ENCODE measurements at places on chromosomes 5 and 9.

DNA sequence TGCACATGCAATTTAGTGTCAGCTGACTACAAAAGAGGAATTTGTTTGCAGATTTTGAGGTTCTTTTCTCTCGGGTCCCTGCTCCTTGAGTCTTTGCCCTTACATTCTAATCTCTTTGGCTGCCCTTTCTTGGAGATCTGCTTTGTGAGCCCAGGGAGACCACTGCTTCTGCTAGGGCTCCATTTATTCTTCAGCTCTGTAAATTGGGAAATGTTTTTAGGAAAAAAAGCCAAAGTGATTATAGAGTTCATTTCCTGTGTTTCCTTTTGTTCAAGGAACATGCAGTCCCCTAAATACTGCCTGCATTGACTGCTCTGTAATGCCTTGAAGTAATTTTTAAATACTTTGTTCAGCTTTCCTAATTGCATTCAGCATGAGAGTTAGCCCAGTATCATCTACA is 197.4 kb downstream of the CSNK1G3 start:
- no peak for DNase-seq

DNA sequence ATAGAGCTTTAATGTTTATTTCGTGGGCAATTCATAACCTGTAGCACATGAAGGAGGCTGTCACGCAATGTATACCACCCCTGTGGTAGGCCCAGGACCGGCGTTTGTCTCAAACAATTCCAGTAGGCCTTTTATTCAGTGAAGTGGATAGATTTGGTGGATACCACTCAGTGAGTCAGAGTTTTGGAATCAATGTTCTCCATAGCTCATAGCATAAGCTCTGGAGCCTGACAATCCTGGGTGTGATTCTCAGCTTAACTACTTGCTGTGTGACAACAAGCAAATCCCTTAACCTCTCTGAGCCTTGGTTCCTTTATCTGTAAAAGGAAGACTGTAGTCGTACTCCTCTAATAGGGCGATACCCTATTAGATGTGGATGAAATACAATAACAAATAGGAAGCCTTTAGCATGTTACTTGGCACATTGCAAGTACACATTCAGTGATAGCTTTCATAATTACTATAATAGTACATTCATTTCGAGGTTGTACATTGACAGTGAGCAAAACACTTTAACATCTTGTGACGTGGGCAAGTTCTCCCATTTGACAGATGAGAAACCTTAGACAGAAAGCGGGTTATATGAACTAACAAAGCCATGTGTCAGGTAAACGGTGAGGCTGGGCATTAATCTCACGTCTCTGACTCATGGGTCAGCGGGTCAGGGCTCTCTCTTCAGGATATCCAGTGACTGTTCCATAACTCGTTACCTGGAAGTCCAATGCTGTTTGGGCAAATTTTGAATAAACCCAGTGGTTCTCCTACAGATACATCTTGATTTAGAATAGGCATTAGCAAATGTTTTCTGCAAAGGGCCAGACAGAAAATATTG is 130.8 kb downstream of the C9orf152 start:
- DNase-seq = no peak

DNA sequence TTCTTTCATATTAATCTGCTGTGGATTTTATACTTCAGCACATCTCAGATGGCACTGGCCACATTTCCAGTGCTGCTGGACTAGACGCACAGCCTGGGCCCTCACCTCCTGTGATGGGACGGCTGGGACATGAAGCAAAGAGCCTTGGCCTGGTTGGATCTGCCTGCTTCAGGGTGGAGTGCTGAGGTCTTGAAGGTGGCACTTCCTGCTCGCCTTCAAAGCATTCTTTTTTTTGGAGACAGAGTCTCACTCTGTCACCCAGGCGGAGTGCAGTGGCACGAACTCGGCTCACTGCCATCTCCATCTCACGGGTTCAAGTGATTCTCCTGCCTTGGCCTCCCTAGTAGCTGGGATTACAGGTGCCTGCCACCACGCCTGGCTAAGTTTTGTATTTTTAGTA is 73.1 kb downstream of the RAPGEF1 start:
- DNase-seq = no peak

DNA sequence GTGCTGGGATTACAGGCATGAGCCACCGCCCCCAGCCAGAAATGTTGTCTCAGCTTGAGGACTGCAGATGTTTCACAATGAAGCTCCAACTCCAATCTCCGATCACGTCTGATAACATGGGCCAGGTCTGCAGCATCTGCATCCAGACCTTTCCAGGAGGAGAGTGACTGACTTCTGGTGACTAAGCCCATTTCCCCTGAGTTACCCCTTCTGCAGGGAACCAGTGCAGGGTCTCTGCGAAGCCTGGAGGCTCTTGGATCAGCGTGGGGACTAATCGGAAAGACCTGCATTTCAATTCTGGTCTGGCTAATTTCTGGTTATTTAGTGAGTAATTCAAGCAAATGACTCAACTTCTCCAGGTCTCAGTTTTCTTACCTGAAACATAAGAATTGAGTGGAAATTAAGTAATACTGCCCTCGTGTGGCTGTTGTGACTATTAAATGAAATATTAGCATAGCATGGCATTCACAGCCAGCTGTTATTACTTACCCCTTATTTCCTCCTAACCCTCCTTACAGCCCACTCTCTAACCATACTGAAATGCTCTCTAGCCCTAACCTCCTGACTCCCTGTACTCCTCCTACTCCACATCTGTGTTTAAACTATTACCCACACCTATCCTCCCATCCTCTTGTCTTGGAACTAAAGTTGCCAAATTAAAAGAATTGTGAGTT is 2.2 kb upstream of the GNPDA1 start:
- peak; percentile 35 for DNase-seq

- DNase-seq = no peak
These were observed 16.7 kb upstream of the COMMD10 start for GRCh38 chr5:116068028-116068632.

GRCh38 chr9:122370303-122370702 is 521 bp upstream of the PTGS1 start:
- no peak for DNase-seq

DNA sequence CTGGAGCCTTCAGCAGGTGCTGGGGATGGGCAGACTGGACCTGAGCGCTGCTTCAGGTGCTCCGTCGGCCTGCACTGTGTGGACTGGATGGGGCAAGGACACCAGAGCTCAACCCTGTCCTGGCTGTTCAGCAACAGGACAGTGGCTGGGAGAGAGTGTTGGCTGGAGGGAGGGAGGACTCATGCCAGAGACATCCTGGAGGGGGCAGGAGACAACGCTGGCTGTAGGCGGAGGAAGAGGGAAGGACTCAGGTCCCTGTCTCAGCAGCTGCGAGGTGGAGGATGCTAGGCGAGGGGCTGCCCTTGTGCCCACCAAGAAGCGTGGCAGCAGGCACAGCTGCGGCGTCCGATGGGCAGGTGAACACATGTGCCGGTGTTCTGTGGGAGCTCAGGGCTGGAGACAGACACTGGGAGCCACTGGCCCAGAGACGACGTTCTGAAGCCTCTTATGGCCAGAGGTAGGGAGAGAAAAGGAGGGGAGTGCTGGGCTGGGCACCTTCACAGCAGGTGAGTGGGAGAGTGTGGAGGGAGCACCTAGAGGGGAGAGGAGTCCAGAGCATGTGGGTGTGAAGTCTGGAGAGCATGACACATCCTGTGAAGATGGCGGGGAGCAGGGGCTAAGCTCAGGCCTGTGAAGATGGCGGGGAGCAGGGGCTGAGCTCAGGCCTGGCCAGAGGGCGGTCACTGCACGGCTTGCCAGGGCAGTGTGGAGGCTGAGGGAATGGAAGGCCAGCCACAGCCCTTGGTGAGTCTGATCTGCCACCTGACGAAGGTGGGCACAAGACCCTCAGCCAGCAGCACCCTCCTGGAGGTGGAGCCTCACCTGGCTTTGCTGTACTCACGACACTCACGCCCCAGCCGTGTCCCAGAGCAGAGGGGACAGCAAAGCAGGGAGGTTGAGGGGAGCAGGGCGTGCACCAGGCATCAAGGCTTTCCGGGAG is 79.1 kb upstream of the FCN1 start:
- DNase-seq = no peak

DNA sequence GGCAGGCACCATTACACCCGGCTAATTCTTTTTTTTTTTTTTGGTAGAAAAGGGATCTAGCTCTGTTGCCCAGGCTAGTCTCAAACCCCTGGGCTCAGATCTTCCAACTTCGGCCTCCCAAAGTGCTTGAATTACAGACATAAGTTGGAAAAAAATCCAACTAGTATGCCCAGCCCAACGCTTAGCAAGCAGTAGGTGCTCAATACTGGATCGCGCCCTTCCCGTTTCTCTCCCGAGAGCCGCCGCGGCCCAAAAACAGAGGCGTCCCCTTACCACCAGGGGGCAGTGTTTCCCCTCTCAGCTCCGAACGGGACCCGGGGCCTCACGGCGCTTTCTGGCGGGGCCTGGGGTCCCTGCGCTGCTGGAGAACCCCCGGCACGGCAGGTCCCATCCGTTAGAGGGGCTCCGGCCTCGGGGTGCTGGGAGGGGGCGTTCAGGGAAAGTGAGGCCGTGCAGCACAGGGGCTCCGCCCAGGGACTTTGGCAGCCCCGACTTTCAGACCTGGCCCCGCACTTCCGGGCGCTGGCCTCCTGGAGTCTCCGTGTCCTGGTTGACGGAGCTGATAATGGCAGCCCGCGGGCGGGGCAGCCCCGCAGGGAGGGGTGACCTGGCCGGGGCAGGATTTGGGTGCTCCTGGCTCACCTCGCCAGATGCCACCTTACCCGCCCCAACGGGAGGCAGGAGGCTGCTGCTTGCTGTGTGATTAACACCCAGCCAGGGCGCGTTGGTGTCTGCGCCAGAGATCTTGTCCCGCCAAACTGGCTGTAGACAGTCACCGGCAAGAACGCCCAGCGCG is 15.2 kb downstream of the PTGES start:
- DNase-seq = peak; percentile 86

GRCh38 chr9:23412458-23412857 is 413.6 kb downstream of the ELAVL2 start:
- DNase-seq = no peak

GRCh38 chr5:154464438-154464837 is 13.6 kb downstream of the HAND1 start:
- DNase-seq = no peak

DNA sequence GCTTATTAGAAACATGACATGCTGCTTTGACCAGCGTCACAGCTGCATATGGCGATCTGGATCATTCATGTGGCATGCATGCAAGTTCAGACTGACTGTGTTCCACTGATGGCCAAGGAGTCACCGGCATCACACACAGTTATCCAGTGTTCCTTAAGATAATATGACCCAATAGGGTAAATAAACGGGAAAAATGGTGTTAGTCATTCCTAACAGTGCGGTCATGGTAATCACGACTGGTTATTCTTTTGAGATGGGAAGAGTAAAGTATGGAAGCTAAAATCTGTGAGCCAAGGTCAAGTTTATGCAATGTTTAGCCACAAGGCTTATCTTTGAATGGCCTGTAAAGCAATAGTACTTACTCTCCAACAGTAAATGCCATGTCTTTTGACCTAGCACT is 29.3 kb upstream of the LVRN start:
- DNase-seq = no peak

DNA sequence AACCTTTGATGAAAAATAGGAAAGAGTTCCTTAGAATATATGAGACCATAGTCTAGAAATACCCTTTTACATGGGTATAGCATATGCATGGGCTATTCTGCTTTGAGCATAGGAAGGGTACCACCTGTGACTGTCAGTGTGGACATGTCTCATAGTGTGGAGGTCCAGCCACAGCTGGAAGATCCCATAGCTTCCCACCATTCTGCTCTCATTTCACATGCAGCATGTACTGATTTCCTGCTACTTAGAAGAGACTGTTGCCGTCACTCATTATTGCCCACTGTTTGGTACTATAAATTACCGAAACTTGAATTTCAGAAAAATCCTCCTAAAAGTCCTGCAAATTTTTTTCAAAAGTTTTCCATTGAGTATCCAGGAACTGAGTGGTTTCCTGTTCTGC is 477.8 kb upstream of the DAB2 start:
- no peak for DNase-seq

DNA sequence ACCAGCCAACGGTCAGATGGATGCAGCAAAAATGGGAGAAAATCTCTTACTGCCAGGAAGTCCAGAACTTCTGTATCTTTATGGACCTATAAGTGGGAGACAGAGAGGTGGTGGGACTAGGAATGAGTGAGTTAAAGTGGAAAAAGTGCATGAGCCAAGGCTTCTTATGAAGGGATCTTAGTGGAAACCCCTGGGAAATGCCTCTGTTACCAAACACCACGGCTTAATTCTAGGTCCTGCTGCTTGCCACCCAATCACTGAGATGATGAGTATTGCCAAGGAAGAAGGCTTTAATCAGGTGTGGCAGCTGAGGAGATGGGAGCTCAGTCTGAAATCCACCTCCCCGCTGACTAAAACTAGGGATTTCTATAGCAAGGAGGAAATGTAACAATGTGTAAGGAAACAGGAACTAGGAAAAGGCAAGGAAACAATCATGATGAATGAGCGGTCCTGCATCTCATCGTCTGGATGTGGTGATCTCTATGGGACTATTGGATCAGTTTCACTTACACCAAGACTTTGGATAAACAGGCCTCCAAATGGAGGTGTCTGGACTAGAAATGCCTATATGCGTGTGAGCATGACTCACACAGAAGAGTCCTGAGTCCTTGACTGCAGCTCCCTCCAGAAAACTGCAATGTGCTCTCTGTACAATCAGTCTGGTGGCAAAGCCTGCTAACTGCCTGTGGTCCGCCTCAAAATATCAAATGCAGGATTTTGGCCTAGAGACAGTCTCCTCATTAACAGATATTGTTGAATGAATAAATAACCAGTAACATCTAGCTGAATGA is 98.2 kb upstream of the PRR16 start:
- no peak for DNase-seq

- DNase-seq = no peak
These were observed 16.1 kb downstream of the NR6A1 start for GRCh38 chr9:124755061-124755460.

DNA sequence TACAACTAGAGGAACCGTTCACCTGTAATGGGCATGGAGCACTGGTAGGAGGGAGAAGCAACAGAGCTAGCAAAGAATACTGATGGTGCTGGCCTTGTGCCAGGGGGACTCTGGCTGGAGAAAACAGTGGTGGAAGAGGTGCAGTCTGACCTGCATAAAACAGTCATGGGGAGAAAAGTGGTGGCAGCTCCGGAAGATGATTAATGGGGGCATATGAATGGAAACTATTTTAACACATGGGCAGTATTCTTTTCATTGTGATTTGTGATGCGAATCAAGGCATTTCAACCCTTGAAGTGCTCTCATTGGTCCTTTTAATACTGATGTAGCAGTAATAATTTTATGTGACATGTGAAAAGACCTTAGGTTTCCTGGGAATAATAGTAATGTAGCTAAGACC is 219.6 kb downstream of the ADAMTS6 start:
- DNase-seq = no peak

GRCh38 chr5:91024727-91025126 is 358.4 kb downstream of the ARRDC3 start:
- no peak for DNase-seq

GRCh38 chr5:148336704-148337435 is 1.5 kb downstream of the SPINK9 start:
- no peak for DNase-seq
